ENCODE measurements at places on chromosomes 7 and 10.

DNA sequence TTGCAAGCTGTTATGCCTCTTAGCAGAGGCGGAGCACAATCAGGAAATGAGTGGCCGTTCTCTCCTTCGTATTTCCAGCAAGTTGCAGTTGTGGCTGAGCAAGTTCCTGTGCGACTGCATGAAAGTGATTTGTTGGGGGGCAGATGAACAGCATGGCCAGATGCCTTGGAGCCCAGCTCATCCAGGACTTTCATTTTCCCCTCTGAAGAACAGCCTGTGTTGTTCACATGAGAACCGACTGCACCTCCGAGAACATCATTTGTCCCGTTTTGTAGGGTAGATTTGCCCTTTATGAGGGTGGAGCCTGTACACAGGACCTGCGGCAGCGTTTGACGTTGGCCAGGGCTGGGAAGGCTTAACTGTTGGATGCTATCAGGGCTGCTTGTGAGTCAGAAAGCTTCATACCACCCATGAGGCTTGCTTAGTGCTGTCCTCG lies 4.4 kb downstream of the BAG3 start:
- no peak for DNase-seq

- no peak for DNase-seq
These were observed 180.5 kb upstream of the GALNT17 start for GRCh38 chr7:70951271-70951962.

- no peak for DNase-seq
These were observed 5.7 kb upstream of the GLCCI1 start for GRCh38 chr7:7962851-7963250.

DNA sequence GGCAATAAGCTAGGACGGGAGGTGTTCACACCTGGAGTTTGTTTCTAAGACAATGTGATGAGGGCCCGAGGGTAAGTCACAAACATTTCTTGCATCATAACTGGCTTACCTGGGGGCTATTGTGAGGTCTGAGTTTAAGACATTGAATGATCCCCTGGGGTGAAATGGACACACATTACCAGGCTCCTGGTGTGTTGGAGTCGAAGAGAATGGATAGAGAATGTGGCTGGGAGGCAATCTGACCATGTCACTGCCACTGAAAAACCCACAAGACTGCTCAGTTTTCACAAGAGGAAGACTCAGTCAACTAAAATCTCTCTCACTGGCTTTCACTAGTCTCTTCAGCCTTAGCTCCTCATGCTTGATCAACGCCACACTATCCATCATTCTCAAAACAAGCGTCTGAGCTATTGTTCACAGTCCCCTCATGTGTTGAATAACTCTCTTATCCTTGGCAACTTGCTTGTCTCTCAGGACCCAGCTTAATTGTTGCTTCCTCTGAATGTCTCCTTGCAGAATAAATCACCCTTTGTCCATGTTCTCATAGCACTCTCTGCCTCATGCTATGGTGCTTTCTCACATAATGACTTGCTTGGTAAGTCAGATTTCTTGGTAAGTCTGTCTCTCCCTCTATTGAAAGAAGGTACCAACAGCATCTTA lies at the start of gene C10orf120:
Gene C10orf120, minus strand, starts transcription at position 51 of the 660 bp plus-strand sequence. CDS start 56 bp downstream, outside the sequence.
- DNase-seq: no peak

- no peak for DNase-seq
These were observed 27.4 kb downstream of the STEAP4 start for GRCh38 chr7:88279323-88279722.

DNA sequence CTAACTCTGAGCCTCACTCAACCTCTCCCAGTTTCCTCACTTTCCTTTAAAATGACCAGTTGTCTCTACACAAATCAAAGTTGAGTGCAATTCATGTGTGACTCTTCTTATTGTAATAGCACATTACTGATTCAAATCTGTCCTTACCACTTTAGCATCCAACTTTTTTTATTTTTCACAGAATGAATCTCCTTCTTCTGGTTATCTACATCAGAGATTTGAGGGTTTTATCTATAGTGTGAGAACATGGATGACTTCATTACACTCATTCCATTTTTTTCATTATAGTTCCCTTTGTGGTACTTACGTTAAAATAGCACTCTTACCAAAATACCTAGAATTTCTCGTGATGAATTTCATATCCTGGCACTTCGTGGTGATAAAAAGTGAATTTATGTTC lies 43.3 kb downstream of the RTKN2 start:
- DNase-seq: no peak

DNA sequence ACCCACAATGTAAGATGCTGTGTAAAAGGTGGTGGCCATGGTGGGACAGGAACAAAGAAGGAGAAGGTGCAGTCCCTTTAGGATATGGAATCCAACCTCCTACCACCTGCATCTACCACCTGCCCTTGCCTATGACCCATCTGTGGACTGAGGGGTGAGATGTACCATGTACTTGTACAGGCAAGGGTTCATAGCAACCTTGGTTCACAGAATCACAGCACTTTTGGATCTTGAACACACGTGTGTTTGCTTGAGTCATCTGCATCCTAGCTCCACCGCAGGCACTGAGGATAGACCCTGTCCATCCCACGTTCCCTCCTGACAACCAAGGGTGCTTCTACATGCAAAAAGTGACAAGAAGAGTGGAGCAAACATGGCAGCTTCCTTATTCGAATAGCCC lies 162.3 kb downstream of the GFRA1 start:
- no peak for DNase-seq

DNA sequence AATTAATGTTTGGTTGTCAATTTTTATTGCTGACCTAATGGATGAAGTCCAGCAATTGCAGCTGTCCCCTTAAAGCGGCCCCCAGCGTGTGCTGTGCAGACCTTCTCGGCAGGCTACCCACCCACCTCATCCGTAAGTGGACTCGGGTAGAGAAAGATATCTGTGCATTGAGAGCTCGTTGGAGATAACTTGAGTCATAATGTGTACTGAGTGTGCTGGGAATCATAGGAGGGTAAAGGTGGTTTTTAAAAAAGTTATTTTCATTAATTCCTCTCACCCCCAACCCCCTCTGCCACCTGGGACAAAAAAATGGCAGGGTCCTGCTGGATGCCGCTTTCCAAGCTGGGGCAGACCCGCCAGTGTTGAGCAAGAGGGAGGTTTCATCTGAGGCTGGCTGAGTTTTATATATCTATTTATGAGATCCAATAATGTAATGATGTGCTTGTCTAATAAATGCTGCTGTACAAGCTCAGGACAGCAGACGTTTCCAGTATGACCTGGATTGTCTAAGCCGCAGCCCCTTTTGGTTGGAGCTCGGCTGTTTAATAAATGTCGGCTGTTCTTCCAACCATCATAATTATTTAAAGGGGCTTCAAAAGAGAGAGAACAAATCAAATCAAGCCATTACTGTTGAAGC lies 119.1 kb downstream of the NKX6-2 start:
- DNase-seq: no peak

DNA sequence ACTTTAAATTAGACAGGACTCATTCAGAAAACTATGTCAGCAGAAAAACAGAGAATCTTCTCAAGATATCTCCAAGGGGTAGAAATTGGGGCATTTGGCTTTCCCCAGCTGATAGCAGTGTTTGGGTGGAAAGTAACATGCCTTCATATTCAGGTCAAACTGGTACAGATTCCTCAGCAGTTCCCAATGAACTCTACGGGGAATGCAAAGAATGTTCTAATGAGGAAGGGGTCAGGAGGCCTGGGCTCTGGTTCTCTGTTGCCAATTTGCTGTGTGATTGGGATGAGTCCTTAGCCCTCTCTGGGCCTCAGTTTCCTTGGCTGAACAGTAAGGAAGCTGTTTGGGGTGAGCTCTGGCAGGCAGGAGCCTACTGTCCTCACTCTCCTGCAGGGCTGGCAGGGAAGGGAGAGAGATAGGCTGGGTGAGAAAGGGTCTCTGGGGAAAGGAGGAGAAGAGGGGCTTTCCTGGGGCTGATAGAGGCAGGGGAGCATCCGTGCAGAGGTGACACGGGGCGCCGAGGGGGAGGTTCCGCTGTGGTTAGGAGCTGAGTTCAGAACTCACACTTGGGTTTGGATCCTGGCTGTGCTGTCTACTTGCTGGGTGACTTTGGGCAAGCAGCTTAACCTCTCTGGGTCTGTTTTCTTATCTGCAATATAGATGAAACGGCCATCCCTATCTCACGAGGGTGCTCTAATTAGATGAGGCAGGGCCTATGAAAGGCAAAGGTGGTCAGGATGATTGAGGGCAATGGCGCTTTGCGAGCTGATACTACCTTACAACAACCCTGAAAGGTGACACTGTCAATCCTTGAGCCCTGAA lies 45.1 kb downstream of the SPOCK2 start:
- no peak for DNase-seq

DNA sequence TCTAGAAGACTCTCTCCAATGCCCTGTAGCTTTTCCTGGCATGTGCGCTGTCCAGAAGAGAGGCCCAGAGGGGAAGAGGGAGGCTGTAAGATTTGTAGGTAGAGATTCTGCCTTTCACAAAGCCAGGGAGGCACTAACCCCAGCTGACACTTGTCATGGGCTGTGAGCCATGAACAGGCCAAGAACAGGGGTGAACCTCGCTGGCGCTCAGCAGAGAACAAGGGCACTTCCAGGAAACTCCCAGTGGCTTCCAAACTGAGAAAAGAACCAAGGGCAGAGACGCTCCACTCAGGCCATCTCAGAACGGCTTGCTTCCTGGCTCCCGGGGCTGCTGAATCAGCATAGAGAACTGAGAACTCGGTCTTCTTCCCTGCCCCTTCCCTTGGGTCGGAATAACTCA lies 257.8 kb upstream of the ZNF32 start:
- no peak for DNase-seq

GRCh38 chr10:20858292-20859124 lies 38.6 kb downstream of the NEBL start:
- DNase-seq: no peak

- no peak for DNase-seq
These were observed 266.8 kb downstream of the INHBA start for GRCh38 chr7:41436139-41436538.

DNA sequence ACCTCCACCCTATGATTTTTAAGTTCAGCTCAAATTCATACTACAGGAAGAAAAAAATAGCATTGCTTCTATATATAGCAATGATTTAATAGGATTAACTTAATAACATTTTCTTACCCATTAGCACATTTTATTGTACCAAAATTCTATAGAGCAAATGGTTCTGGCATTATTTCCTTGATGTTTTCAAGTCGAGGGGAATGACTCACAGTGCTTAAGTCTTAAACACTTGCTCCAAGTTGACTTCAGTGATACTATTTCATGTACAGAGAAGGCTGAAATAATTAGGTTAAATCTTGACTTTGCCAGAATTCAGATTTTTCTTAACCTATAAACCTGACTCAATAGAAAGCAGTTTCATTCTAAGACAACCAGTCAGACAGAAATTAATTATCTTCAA lies 1133.8 kb downstream of the SORCS3 start:
- no peak for DNase-seq

- DNase-seq: no peak
These were observed 38.9 kb downstream of the ADAP1 start for GRCh38 chr7:915291-916218.

DNA sequence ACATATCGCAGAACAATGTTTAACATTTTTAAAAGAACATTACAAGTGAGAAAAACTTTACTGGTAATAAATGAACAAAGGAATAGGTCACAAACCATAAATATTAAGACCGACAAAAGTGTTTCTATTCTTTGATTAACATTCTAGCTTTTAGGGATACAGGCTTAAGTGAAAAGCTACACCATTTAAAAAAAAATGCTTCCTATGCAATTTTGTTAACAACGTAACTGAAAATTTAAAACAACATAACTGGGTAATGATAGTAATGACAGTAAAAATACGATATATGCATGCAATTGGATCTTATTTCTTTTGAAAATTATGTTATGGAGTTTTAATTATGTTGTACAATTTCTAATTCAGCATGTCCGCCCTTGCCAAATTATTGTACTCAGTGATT lies 49.7 kb upstream of the THSD7A start:
- no peak for DNase-seq

DNA sequence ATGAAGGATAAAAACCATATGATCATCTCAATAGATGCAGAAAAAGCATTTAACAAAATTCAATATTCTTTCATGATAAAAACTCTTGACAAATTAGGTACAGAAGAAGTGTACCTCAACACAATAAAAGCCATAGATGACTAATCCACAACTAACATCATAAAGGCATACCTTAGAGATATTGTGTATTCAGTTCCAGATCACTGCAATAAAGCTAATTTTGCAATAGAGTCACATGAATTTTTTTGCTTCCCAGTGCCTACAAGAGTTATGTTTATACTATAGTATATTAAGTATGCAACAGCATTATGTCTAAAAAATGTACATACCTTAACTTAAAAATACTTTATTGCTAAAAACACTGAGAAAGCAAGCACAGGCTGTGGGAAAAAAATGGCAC lies 18.9 kb upstream of the RNF32 start:
- DNase-seq: no peak

GRCh38 chr7:136131304-136131630 lies 154.1 kb upstream of the MTPN start:
- DNase-seq: no peak

DNA sequence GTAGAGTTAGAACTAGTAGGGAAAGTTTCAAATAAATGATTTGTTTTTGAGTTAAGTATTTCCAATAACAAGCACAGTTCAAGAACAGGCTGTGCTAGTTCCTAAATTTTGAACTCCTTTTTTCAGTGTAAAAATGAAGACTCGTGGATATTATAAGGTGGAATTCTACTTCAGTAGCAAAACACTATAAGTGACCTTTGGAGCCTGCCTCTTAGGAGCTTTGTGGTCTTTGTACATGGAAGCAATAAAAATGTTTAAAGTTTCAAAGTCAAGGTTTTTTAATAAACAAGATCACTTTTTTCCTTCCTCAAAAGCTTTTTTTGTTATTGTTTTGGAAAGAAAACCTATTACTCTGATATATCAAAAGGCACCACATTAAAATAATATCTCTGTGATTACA lies 292.4 kb upstream of the VWC2 start:
- no peak for DNase-seq

GRCh38 chr10:129416956-129417765 lies 49.9 kb upstream of the MGMT start:
- no peak for DNase-seq

GRCh38 chr10:11856678-11857077 lies 33.5 kb downstream of the PROSER2 start:
- no peak for DNase-seq

- no peak for DNase-seq
These were observed 83.0 kb downstream of the CTTNBP2 start for GRCh38 chr7:117790251-117790650.

GRCh38 chr7:121011401-121011800 lies 22.9 kb downstream of the CPED1 start:
- no peak for DNase-seq

GRCh38 chr7:40041456-40041855 lies 91.4 kb downstream of the CDK13 start:
- no peak for DNase-seq

DNA sequence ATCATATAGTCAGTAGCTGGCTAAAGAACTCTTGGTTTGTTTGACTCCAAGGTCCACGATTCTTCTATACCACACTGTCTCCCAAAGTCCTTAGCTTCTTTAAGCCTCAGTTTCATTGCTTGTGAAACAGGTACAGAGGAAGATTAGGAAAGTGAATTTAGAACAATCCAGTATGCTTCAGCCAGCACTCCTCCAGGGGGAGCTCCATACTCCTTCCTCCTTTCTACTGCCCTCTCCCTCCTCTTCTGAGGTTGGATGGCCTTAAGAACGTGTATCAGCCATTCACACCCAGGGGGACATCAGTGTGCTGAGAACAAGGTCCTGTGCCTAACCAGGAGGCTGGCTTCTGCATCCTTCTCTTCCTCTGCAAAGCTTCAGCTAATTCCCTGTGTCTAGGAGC lies 54.8 kb upstream of the CALD1 start:
- no peak for DNase-seq

- no peak for DNase-seq
These were observed 50.0 kb upstream of the SHH start for GRCh38 chr7:155862123-155862892.

GRCh38 chr10:70967591-70968587 lies 79.5 kb upstream of the PCBD1 start:
- no peak for DNase-seq

GRCh38 chr10:33125522-33126517 lies 167.8 kb upstream of the ITGB1 start:
- DNase-seq: no peak
